SIG-M5 (cell line): ENCODE measurements at places on chromosomes 11 and 22.

GRCh38 chr11:126482586-126483108 is 127.2 kb downstream of the ST3GAL4 start:
- DNase-seq: no peak

GRCh38 chr11:134521452-134522289 is 109.6 kb upstream of the B3GAT1 start:
- DNase-seq: no peak

DNA sequence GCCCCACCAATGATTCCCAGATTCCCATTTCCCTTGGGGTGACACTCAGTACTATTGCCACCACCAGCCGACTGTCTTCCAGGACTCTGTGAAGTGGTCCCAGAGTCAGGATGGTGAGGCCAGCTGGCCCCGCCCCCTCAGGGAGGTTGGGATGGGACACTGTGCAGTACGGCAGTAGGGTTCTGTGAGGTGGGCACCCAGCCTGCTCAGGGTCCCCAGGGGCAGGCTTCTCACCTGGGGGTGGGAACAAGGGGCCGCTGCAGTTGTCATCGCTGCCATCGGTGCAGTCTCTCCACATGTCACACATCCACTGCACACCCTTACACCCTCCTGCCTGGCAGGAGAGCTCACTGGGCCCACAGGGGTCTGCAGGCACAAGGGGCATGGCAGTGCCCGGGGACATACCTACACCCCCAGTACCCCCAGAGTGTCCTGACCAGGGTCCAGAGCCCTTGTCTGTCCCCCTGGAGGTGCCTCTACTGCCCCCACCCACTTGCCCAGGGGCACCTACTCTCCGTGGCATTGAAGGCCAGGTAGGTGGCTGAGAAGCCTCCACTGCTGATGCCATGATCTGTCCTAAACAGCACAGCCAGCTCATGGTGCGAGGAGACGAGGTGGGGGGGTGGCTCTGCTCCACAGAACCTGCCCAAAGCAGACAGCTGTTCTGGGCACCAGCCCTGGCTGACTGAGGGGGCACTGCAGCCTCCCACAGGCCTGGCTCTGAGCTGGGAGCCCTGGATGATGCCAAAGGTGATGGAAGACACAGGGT is 1.9 kb upstream of the C1QTNF5 start:
- no peak for DNase-seq

DNA sequence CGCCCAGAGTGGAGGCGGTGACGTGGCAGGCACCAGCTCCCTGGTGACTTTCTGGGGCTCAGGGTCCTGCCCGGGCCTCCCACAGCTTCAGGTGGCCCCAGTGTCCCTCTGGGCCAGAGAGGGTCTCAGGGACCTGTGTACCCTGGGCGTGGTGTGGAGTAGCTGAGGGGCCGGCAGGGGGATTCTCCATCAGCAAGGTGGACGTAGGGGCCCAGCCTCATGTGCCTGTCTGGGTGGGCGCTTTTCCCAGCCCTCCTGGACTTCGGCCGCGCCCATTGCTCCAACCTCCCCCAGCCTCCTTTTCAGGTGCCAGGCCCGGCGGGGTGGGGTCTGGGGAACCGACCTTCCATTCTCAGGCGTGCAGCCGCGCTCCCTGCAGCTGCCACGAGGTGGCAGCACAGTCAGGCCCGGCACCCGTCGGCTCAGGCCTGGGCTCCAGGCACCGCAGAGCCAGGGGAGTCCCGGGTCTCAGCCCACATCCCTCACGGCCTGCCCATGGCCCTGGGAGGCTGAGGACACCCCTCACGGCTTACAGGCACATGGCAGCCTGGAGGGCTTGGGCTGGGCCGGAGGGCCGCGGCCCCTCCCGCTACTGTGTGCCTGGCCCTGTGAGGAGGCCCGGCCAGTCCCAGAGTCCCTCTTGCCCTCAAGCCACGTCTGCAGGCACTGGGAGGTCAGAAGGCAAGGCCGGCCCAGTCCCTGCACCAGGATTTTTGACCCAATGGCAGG is 19.9 kb upstream of the MUC5B start:
- DNase-seq: no peak

DNA sequence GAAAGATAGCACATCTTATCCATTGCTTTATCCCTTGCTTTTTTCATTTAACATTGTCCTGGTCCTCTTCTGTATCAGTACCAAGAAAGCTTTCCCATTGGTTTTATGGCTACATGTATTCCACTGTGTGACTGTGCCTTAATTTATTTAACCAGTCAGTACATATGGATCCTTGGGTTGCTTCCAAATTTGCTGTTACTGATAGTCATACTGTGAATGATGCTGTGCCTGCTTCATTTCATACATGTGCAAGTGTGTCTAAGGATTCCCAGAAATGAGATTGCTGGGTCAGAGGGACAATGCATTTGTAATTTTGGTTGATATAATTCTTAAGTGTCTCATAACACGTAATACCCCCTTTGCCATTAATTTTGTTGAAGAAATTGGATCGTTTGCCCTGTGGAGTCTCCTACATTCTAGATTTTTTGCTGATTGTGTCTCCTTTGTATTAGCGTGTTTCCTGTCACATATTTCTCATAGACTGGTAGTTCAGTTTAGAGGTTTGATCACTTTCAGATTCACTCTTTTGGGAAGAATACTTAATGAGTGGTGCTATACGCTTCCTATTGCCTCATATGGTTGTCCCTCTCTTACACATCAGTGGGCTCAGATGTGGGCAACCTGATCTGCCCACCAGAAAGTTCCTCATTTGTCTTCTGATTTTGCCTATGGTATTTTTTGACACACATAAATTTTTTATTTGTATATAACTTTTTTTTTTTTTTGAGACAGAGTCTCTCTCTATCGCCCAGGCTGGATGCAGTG is 35.3 kb downstream of the MYBPC3 start:
- DNase-seq: no peak

DNA sequence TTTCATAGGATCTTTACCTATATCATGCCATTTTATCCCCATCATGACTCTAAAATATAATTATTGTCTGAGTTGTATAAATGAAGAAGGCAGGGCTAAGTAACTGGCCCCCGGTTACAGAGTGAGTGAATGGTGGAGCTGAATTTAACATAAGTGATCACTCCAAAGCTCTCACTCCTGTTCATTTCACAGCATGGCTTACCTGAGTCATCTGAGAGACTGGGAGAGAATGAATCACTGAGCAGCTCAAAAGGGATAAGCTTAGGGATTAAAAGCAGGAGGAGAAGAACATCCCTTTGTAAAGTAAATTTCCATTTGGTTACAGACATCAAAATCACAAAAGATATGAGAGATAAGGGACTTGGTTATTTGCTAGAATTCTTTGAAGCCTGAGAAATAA is 294.0 kb upstream of the CTSC start:
- DNase-seq: no peak

DNA sequence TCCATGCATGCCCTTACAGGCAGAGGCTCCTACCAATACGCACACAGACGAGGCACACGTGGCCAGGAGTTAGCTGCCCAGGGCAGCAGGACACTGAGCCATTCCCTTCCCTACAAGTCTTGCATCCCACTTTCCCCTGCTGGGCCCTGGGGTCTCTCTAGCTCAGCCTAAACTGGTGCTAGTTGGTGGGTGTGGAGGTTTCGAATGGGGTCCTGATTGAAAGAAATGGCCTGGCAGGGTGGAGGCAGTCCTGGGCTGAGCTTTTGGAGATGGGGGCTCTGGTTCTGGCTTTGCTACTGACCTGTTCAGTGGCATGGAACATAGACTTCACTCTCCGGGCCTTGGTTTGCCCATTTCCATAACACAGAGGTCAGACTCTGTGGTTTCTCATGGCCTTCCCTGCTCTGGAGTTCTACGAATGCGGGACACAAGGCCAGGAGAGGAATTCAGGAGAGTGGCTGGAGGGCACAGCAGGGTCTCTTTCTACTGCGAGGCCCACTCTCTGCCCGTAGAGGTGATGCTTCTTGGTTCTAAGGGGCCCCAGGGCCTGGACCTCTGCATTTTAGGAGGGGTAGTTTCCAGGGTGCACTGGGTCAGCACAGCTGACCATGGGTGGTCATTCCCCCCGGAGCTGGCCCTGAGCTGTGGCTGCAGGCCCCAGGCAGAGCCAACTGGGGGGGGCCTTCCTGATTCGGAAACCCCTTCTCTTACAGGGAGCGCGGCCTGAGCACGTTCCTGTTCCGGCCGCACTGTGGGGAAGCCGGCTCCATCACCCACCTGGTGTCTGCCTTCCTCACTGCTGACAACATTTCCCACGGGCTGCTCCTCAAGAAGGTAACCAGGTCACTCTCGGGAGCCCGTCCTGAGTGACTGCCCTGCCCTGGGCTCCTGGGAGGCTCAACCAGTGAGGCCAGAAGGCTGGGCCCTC is 40.0 kb downstream of the RNF141 start:
- no peak for DNase-seq

DNA sequence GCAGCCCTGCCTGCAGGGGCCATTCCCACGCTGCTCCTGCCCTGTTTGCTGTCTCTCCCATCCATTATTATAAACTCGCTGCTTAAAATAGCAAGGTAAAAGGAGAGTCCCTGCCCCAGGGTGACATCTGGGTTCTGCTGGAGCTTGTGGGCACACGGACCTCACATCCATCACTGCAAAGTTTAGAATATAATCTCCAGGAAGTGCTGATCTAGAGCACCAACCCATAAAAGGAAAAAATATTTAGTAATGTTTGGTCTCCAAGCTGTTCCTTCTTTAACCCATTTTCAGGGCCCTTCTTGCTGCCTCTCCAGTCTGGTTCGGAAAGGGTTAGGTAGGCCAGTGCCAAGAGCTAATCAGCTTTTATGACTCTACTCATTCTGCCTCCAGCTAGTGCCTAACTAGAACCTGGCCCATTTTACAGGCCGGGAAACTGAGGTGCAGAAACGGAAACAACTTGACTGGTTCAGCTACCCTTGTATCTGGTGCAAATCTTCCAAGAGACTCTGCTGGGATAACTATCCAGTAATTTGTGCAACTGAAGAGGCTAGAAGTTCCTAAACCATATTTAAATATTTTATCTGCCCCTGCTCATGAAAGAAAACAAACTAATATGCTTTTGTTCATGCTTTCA is 37.5 kb downstream of the IRAG1 start:
- DNase-seq: no peak

- DNase-seq: no peak
Observed at GRCh38 chr11:65501472-65502273, 2.8 kb downstream of the MALAT1 start.

- DNase-seq: no peak
Observed at GRCh38 chr11:12008790-12009616, 577 bp upstream of the DKK3 start.

GRCh38 chr11:134070342-134070845 is 1.5 kb downstream of the JAM3 start:
- no peak for DNase-seq

- DNase-seq: no peak
Observed at GRCh38 chr11:113470233-113470632, 5.0 kb downstream of the DRD2 start.

DNA sequence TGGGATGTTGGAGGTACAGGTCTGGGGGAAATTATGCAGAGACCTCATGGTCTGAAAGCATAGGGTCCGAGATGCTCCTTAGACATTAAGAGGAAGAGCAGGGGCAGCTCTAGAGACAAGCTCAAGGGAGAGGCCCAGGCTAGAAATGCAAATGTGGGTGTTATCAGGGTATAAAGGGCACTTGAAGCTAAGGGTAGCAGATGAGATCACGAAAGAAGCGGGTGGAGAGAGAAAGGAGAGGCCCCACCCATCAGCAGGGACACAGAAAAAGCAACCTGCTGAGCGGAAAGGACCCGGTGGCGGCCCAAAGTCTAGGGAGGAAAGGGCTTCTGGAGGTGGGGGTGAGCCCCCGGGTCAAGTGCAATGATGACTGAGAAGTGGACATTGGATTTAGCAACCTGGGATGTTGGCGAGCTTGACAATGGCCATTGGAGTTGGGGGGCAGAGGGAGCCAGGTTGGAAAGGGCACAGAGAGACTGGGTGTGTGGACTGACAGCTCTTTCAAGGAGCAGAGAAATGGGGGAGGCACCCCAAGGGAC is 8.9 kb downstream of the TMPRSS6 start:
- no peak for DNase-seq

DNA sequence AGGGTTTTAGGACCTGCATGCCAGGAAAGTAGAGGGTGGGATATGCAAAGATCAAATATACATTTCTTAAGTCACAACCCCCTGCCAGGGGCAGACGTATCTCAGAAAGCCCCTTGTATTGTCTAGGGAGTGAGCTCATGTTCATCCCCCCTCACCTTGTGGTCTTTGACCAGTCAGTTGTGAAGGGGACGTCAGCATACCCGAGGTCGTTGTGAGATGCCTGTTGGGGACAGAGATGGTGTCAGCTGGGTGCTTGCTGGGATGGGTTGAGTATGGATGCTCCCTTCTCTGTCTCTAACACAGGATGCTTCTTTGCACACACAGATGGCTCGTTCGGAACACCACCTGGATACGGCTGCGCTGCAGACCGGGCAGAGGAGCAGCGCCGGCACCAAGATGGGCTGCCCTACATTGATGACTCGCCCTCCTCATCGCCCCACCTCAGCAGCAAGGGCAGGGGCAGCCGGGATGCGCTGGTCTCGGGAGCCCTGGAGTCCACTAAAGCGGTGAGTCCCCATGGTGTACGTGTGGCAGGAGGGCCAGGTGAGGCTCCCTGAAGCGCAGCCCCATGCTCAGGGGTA is 73.3 kb downstream of the BCR start:
- no peak for DNase-seq

- DNase-seq: no peak
Observed at GRCh38 chr22:50049299-50050195, 8.6 kb downstream of the TTLL8 start.

DNA sequence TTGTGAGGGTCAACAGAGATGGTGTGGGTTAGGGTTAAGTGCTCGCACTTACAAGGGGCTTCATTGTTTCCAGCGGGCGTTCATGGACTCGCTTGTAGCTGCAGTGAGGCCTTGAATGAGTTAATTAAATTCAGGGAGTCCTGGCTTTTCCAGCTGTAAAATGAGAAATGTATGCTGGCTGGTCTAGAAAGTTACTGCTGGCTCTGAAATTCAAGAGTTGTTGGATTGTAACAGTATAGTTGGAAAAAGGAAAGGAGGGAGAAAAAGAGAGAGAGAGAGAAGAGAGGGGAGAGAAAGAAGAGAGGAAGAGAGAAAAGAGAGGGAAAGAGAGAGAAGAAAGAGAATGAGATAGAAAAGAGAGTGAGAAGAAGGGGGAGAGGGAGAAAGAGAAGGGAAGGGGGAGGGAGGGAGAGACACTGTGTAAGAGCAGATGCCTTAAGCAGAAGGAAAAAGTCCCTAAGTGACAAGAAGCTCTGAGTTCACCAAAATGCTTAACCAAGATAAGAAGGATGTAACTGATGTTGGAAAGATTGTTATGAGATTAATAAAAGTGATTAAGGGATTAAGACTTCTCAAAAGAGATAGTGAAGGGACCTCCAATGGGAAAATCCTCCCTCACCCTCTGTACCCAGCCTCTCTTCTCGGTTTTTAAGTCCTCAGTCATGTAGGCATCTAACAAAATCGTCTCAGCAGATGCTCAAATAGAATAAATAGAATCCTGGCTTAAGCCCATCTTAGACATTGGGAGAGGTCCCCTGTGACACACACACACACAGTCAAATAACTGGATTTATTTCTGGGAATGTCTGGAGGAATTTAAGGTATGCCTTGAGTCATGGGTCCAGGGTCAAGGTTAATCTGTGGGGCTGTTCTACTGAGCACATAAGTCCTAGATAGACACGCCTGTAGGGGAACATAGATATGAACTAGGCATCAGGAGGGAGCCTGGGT is 477.9 kb downstream of the MIAT start:
- no peak for DNase-seq

- DNase-seq: no peak
Observed at GRCh38 chr11:80587906-80588305, 1147.1 kb upstream of the TENM4 start.
